Stimulated activated CD8-positive, alpha-beta memory T cell treated with anti-CD3 and anti-CD28 coated beads, Interleukin-15, amount 100 ng/mL, for 48 hours (primary cell): ENCODE measurements at places on chromosomes 3 and 15.

GRCh38 chr3:55750525-55750924 lies 263.4 kb upstream of the WNT5A start:
- no peak for DNase-seq

GRCh38 chr15:90062023-90062442 lies 40.2 kb downstream of the IDH2 start:
- DNase-seq, result no peak

GRCh38 chr15:56672721-56673120 lies 60.6 kb downstream of the ZNF280D start:
- no peak for DNase-seq

GRCh38 chr3:45646051-45646585 lies 43.1 kb upstream of the SACM1L start:
- no peak for DNase-seq

DNA sequence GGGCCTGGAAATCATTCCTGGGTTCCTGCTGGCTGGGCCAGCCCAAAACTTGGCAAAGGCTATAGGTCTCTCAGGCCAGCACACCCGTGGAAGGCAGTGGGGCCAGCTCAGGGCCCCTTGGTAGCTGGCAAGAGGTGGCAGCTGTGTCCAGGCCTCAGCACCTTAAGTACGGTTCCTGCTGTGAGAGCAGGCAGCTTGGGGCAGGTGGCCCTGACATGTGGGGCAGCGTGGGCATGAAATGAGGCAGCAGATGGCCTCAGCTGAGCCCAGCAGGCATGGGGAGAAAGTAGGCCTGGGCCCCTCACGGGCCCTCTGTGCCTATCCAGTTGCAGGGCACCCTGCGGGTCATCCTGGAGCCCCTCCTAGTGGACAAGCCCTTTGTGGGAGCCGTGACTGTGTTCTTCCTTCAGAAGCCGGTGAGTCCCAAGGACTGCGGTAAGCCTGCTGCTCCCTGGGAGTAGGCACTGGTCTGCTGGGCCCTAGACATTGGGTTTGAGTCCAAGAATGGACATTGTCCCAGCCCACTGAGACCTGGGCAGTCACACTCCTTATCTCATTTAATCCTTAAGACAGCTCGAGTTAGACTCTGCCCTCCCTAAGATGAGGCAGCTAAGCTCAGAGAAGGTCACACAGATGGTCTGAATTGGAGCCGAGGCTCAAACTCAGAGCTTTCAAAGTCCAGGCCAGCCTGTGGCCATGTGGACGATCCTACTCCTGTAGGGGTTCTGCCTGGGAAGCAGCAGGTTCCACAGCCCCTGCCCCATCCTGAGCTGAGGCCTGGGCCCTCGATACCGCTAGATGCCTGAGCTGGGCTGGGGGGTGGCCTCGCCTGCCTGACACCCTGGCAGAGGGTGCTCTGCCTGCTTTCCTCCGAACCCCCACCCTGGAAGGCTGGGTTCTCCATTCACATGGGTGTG lies 25.5 kb downstream of the ESYT3 start:
- DNase-seq, result no peak

DNA sequence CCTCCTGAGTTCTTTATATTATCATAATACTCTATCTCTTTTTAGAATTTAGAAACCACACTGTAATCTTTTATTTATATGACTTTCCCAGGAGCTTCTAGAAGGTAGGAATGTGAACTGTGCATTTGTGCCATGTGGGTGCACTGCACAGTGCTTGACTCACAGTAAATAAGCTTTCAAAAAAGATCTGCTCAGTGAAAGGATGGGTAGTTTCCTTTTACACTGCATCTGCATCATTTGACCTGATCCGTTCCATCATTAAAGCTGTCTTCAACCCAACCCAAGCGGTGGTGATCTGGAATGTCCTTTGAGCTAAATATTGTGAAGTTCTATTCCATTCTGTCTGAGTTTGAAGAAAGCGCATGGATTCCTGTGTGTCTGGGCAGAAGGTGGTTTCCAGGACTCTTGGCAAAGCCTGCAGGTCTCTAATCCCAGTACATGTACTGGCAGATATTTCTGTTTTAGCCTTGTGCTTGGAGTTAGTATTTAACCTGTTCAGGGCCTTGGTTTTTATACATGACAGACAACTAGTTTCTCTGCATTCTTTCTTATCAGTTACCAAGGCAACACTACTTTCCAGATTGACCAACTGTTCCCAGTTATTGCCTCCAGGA lies 96.7 kb downstream of the DHX30 start:
- no peak for DNase-seq

GRCh38 chr3:52146189-52146588 lies 8.0 kb downstream of the POC1A start:
- no peak for DNase-seq

GRCh38 chr3:142993958-142994442 lies 7.4 kb upstream of the U2SURP start:
- peak; percentile 32 for DNase-seq

DNA sequence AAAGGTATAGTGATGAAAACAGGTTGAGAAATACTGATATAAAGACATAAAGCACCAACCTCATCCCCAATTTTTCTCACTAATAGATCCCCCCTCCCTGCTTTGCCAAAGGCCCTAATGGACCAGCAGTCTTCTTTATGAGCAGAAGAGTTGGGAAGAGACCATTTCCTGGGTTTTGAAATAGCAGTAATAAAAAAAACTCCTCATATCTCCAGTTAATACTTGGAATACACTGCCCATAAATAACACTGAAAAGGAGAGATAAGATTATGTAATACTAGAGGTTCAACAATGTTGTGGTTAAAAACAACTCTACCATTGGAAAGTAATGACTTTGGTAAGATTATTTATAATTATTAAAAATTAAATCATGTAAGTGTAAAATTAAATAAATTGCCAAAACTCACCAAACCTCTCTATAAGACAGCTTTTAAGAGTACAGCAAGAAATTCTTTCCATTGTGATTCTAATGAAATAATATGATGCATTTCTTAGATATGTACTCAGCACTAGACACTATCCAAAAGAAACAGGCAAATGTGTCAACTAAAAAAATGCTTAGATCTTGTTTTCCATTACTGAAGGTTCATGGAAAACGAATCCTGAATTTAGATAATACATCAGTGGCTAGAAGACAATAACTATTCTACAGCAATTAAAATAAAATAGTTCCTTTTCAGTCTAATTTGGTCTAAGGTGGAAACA lies 88.2 kb downstream of the FAIM start:
- no peak for DNase-seq

DNA sequence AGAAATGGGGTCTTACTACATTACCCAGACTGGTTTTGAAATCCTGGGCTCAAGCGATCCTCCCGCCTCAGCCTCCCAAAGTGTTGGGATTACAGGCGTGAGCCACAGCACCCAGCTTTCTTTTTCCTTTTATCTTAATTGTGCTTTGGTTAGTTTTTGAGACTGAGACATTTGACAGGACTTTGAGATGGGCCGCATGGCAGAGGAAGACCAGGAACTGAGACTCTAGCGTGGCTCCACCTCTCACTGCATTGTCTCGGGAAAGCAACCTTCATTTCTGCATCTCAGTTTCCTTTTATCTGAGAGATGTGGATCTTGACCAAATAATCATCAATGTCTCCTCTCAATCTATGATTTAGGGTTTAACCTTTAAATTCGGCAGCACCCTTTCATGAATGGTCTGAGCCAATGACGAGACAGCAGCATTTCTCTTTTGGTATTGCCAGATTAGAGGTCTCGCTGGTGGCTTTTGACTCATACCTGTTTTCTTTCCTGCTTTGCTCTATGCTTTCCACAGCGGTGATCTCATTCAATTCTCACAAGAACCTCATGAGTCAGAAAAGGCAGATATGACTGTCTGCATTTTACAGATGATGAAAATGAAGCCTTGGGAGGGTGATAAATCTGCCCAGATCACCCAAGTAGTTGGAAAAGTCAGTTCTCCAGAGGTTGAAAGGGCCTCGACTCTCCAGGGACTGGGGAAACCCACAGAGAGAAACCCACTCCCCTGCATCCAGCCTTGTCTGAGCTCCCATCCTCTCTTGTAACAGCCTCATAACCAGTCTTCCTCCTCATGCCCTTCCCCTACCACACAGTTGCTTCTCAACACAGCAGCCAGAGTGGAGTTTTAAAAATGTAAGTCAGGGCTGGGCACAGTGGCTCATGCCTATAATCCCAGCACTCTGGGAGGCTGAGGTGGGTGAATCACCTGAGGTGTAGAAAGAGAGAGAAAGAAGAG lies 84.8 kb upstream of the FOXB1 start:
- DNase-seq, result peak; percentile 49

DNA sequence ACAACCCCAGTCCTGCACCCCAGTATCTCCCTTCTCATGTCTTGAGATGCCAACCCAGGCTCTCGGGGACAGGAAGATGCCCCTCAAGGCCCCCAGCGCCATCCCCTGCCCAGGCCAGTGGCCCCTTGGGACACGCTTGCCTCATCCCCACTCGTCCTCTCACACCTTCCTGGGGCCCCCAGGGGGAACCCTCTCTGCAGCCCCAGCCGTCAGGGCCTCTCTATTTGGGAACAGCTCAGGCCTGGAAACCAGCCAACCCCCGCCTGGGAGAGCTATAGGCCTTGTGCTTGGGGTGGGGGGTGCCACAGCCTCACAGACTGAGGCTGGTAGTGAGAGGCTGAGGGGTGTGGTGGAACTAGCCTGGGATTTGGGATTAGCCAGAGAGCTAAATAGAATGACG lies 7.8 kb downstream of the LINGO1 start:
- no peak for DNase-seq

- no peak for DNase-seq
Measured at GRCh38 chr3:183283886-183284285, 30.8 kb downstream of the B3GNT5 start.
